ENCODE measurements at places on chromosomes 7 and 10.

GRCh38 chr10:75801121-75801520 lies 369.7 kb downstream of the LRMDA start:
- DNase-seq: no peak

- no peak for DNase-seq
Observed at GRCh38 chr10:75682649-75683557, 251.5 kb downstream of the LRMDA start.

- DNase-seq: no peak
Observed at GRCh38 chr7:88399696-88400240, 93.1 kb upstream of the STEAP4 start.

DNA sequence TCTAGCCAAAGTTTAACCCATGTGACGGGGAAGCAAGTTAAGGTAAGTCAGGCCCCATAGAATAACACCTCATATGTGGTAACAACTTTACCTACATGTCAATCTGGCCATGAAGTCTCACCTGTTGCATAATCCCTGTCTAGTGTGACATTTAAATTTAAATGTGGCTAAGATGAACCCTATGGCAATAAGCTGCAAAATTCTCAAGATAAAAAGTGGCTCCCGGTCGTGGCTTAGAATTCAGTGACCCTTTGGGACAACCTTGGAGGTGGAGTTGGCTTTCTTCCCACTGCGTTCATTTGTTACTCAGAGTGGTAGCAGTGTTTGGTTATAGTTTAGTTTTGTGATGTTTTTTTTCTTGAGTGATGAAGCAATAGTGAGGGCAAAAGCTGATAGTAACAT lies 90.6 kb downstream of the ARID5B start:
- DNase-seq: no peak

- no peak for DNase-seq
Observed at GRCh38 chr10:24120646-24121045, 88.3 kb upstream of the KIAA1217 start.

GRCh38 chr7:104415700-104416099 lies 87.3 kb downstream of the LHFPL3 start:
- no peak for DNase-seq

DNA sequence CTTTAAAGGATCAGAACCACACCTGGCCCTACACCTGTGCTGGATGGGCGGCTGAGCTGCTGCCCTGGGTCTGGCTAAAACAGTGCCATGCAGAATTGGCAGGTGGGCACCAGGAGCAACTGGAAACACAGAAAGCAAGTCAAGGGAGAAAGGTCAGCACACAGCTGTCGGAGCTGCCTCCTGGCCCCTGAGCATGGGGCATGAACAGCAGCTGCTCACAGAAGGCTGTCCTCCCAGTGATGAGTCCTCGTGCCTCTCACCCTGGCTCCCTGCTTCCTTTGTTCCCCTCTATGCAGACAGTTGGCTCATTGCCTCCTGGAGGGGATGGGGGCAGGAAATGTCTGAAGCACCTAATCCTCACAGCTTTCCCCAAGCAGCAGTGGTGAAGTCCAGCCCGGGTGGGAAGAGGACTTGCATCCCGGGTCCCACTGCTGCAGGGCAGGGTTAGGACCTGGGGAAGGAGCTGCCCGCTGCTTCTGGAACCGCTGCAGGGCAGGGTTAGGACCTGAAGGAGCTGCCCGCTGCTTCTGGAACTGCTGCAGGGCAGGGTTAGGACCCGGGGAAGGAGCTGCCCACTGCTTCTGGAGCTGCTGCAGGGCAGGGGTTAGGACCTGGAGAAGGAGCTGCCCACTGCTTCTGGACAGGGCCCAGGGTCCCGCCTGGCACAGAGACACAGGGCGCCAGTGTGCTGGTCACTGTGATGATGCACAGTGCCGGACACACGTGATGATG lies 37.3 kb downstream of the VIPR2 start:
- DNase-seq: no peak

DNA sequence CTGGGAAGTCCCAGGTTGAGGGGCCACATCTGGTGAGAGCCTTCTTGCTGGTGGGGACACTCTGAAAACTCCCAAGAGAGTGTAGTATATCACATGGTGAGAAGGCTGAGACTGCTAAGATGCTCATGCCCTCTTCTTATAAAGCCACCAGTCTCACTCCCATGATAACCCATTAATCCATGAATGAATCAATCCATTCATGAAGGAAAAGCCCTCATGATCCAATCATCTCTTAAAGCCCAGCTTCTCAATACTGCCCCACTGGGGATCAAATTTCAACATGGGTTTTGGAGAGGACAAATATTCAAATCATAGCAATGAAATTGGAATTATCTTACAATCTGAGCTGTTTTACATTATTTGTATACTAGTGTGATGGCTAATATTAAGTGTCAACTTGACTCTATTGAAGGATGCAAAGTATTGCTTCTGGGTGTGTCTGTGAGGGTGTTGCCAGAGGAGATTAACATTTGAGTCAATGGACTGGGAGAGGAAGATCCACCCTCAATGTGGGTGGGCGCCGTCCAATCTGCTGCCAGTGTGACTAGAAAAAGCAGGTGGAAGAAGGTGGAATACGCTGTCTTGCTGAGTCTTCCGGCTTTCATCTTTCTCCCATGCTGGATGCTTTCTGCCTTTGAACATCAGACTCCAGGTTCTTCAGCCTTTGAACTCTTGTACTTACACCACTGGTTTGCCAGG lies 14.3 kb upstream of the UBE2D1 start:
- DNase-seq: no peak

- DNase-seq: peak; percentile 61
Observed at GRCh38 chr10:91006001-91006751, 85.3 kb upstream of the ANKRD1 start.

DNA sequence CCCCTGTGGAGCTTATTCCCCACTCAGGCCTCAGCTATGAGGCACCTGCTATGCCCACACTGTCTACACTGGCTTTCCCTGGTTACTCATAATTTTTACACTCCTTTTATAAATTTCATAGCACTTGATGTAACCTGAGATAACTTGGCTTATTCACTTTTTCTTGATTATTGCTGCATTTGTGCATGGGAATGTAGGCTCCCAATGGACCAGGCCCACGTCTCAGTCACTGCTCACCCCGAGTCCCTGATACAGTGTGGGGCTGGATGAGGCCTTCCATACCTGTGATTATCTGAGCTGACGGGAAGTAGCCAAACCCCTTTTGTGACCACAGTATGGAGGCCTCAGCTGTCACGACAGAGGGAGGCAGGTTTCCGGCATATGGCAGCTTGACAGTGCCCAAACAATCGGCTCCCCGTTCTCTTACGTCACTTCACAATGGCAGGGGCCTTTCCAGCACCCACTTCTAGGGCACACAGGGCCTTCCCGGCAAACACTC lies 645.3 kb downstream of the ACTR3B start:
- no peak for DNase-seq

DNA sequence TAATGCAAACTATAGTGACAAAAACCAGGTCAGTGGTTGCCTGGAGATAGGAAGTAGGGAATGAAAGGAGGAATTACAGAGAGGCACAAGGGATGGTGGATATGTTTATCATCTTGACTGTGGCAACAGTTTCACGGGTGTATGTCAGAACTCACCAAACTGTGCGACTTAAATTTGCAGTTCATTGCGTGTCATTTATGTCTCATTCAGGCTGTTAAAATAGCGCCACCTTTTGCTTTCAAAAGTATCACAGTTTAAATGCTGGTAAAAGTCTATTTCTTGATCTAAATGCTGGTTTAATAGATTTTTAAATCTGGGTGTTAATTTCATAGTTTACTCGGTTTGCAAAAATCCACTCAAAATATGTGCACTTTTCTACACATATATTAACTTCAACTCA lies 51.0 kb downstream of the PTTG1IP2 start:
- no peak for DNase-seq

DNA sequence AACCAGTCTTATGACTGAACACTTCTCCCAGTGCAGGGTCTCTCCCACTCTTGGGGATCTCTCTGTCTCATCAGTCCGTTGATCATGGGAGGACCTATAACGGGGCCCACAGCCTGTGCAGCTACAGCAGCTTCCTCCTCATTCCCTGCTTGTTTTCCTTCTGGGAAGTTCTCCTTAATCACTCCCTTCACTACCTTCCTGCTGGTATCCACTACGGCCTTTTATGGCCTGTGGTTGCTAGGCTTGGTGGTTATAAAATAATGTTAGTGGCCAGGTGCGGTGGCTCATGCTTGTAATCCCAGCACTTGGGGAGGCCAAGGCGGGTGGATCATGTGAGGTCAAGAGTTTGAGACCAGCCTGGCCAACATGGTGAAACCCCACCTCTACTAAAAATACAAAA lies 3.5 kb upstream of the ZNF282 start:
- no peak for DNase-seq

GRCh38 chr10:106312087-106312486 lies 852.4 kb downstream of the SORCS1 start:
- DNase-seq: no peak

- no peak for DNase-seq
Observed at GRCh38 chr10:56012101-56012500, 349.0 kb downstream of the ZWINT start.

DNA sequence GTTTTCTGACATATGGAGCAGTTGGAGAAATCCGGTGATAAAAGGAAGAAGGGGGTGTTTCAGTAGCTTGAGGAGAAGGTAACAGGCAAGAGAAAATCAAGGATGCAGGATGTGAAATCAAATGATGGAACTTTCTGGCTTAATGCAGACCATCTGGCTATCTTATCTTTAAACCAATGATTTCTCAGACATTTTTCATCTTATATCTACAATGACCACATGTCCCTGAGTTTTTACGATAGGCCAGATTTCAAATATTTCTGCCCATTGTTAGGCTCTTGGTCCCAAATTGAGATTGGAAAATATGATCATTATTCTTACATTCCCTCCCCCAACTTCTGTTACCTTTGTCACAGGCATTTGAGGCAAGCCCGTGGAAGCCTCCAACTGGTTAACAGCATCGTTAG lies 486.8 kb downstream of the SUGCT start:
- no peak for DNase-seq

DNA sequence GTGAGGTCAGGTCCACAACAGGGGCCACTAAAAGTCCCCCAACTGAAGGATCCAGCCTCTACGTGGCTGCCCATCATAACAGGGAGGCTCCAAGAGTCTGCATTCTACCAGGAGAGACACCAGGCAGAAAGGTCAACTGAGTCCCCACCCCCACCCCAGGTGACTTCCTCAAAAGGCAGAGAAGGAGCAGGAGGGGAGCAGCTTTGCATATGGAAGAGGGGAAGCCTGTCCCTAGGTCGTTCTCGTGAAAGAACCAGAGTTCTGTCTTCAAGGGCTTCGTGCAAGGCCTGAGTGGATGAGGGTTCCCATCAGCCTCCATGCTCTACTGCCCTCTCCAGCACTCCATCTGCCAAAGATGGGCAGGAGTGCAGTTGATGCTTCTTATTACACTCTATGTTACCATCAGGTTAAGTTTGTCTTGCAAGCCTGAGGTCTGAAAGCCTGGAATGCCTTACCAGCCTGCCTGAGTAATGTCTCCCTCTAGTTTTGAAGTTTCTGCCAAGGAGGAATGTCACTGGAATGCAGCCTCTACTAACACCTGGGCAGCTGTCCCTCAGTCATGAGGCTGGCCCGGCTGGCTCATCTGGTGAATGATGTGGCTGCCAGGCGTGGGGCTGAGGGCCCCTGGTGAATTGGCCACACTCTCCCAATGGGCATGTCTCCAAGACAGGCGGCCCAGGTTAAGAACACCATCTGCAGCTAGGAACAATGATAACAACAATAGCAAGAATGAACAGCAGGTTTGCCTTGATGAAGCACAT lies 54.3 kb upstream of the SMNDC1 start:
- DNase-seq: no peak

- no peak for DNase-seq
Observed at GRCh38 chr10:116136261-116136660, 136.7 kb downstream of the GFRA1 start.

GRCh38 chr10:110808615-110809014 lies 63.1 kb upstream of the PDCD4 start:
- DNase-seq: no peak

GRCh38 chr7:124784879-124785818 lies 19.6 kb upstream of the GPR37 start:
- DNase-seq: no peak

DNA sequence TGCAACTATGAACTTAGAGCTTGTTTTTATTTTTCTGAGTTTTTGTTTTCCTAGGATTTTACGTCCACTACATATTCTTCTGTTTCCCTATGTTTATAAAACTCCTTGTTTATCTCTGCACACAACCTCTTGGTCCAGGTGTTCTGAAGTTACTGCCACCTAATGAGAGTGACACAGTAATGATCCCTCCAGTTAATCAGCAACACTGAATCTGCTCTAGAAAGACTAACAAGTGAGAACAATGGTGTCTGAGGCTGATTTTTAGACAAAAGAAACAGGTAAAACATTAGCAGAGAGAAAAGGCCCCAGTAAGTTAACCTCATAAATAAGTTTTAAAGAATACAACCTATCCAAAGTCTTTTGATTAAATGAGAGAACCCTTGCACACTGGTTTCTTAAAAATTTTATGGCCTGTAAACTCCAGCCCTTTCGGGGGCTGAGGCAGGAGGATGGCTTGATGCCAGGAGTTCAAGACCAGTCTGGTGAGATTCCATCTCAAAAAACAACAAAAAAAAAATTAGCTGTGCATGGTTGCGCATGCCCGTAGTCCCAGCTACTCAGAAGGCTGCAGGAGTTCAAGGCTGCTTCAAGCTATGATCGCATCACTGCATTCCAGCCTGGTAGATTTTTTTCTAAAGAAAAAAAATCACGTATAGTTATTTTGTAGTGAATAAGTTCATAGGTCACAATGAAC lies 397.6 kb downstream of the MAGI2 start:
- DNase-seq: no peak

DNA sequence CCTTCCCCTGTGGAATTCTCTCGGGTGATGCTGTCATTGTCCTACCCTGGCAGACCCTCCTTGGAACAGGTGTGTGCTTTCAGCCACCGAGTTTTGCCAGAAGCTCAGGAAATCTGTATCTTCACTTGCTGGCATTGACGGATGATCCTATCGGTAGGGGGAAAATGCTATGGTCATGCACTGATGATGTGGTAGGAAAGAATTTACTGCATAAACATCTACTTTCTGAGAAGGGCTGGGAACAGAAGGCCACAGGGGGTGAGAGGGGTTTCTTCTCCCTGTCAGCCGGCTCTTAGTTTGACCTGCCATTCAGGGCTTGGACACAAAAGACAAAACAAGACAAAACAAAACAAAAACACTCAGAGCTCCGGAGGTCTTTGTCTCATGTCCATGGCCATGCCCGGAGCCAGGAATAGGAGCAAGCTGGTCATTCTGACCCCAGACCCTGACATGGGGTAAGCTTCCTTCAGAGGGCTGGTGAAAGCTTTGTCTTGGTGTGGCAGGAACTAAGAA lies 43.6 kb upstream of the CARD11 start:
- no peak for DNase-seq

All from effector CD4-positive, alpha-beta T cell (primary cell).